ENCODE measurements at places on chromosomes 4 and X.

DNA sequence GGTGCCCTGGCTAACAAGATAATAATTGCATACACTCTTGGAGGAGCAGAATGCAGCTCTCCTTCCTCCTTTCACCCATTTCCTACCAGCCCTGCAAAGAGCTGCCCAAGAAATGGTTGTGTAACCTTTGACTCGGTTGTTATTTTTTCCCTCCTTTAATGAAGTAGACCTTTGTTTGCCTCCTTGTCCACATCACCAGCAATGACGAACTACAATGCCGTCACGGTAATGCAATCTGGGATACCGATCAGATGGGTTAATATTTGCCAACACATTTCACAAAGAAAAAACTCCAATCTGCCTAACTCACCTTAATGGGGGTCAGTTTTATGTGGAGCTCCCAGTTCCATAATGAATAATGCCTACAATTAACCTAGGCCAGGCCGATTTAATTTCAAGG lies 32.0 kb downstream of the GPRIN3 start:
- DNase-seq = no peak

DNA sequence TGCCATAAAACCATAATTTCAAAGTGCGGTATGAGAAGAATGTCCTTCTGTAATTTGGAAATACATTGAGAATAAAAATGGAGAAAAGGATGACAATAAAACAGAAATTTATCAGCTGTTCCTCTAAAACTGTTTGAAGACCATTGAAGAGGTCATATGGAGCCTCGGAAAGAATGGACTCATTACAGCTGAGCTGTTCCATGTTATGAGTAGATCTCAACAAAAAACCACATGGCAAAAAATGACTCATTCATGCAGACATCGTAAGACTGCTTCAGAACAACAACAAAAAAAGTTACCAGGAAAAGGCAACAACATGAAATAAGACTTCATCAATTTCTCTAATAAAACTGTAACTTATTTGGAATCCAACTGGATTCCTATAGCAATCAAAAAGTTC lies 39.7 kb downstream of the AKAP4 start:
- DNase-seq = no peak

DNA sequence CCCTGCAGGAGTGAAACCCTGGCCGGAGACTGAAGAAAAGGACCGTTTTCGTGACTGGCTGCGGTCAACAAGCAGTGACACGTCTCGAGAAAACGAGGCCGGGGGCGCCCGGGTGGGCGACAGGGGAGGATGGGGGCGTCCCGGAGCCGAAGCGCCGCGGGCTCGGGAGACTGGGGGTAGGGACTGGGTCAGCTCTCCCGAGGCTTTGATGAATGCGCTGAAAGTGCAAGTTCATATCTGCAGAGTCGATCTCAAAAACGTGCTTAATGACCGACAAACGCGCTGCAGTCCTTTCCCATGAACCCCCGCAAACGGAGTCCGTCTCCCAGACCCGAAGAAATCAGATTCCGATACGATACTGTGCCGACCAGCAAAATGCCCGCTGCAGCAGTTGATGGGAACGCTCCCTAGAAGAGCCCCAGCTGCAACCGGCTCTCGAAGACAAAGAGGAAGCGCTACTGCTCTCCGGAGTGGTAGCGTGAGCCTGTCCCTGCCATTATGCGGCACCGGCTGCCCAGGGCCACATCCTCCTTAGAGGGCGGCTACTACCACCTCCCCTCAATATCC lies 806 bp upstream of the CD99L2 start:
- DNase-seq = peak; percentile 1

DNA sequence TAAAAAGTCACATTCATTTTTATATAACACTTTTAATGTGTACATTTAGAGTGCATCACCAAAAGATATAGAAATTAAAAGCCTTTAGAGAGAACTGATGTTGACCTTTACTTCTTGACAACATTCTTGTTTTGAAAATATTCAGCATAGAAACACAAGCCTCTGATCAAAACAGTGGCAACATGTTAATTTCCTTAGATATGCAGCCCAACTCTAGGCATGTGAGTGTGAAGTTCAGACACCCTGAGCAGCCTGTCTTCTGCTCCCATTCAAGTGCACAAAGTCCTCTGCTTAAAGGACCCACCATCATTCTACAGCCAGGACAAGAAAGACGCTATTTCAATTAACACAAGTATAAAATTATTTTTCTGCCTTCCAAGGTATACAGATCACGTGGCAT lies 60.0 kb downstream of the PPP3CA start:
- DNase-seq = no peak

DNA sequence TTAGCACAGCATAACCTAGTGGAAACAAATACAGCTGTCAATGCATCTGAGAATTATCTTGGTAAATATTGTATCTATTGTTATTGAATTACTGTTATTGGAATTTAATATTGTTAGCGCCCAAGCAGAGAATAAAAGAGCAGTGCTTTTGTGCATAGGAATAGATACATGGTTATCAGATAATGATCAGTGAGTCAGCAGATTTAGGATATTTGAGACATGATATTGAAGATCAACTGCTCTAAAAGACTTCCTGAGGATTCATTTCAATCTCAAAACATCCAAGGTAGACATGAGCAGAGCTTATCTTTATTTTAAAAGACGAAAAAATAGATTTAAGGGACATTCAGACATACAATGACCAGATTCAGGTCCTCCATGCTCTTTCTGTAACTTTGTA lies 10.6 kb upstream of the H2AZ1 start:
- no peak for DNase-seq

DNA sequence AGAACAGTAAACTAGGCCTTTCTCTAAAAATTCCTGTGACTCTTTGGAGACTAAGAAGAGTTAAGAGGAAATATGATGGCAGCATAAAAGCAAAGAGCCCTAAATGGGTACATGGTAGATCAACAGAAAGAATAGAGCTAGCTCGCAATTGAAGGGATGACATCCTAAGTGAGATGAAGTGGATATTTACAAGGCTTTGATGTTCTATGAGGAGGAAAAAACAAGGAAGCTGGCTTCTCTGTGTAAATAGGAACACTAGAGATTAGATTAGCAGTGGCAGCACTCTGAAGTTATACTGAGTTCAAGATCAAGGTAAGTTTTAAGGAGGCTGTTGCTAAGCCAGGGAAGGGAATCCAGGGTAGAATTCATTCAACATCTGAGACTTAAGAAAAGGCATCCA lies 73.1 kb upstream of the MBNL3 start:
- no peak for DNase-seq

DNA sequence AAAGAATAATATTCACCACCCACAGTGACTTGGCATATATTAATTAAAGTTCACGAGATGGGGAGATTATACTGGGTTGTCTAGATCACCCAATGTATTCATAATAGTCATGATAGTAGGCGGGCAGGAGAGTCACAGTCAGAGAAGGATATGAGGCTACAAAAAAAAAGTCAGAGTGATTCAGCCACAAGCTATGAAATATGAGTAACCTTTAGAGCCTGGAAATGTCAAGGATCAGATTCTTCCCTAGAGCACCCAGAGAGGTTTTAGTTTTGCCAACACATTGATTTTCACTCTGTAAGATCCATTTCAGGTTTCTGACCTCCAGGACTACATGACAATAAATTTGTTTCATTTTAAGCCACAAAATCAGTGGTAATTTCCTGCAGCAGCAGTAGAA lies 501.9 kb downstream of the GABRG1 start:
- no peak for DNase-seq

- no peak for DNase-seq
Measured at GRCh38 chr4:37646247-37646646, 39.9 kb downstream of the RELL1 start.

DNA sequence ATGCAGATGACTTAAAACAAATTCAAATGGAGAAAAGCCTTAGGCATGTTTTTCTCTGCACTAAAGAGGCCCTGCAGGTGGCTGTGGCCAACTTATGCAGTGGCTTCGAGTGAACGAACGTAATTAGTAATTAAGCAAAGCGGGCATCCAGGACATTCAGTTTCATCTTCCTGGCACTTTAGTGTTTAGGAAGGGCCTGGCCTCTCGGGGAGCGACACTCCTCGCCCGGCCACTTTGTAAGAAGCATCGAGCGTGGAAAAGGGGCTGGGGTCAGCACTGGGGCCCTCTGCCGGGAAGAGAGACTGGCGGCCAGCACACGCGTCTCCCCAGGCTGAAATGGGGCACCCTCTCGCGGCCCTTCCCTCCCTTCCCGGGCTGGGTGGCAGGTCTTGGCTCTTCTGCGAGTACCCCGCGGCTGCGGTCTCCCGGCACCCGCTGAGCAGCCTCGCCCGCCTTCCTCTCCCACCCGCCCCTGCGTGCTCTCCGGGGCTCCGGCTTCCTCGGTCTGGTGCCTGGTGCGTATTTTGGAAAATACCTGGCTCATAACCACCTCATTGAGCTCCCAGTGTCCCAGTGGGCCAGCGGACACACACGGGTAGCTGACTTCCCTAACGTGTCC lies 677 bp upstream of the CYP4V2 start:
- DNase-seq = peak; percentile 21

DNA sequence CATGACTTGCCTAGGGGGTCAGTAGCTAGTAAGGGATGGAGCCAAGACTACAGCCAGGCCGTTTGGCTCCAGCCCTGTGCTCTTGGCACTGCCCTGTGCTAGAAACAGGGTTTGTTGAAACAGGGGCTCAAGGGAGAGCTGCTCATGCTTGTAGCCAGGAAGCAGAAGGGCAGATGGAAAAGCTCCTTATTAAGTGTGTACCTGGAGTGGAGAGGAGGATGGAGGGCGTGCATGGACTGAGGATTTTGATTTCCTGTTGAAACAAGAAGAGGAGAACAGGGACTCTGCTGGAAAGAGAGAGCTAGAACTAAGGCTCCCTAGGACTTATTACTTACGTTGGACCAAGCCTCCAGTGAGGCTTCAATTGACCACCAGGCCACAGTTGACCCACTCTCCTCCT lies 363.0 kb downstream of the MID1IP1 start:
- DNase-seq = no peak

DNA sequence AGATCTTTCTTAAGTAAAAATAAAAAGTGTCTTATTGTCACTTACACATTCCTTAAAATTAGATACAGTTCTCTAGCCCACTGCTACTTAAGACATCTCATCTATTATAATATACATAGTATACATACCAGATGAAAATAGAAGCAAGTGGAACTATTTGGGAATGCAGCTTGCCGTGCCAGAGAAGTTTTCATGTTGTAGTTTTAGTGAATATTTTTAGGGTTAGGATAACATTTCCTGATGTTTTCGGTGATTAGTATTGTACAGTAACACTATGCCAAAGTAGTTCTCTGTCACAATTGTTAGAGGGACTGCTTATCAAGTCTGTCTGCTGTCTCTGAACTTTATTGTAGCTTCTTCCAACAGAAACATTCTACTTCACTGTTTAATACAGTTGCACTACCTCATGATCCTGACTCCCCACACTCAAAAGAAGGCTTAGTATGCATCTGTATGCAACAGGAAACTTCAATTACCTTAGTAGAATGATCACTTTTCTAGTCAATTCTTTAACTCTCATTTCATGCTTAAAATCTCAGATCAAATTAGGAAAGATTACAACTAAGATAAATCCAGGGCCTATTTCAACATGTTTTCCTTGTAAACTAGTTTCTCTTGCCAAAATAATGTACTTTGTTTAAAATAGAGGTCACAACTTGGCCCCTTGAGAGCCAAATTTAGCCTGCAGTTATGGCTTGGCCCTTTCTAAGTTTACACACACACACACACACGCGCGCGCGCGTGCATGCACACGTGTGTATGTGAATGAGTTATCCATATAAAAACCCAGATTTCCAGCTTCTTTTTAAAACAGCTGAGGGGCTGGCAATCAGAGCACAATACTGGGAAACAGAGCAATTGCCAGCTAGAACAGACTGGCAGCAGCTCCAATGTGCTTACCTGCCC lies 42.3 kb upstream of the SRPX start:
- DNase-seq = no peak

DNA sequence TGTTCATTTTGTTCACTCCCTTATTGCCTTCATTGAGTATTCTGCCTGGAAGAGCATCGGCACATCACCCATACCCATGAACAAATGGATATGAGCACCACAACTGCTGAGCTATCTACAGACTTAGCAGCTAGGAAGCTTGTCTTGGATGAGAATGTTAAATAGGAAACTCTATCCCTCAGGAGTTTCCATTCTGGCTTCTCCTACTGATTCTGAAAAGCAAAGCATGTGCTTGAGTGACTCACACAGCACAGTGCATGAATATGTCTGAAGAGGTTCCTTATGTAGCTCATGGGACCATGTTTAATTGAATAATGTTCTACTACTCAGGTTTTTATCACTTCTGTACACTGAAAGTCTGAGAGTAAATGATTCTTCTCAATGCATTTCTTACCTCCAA lies 57.3 kb upstream of the MXRA5 start:
- DNase-seq = no peak

DNA sequence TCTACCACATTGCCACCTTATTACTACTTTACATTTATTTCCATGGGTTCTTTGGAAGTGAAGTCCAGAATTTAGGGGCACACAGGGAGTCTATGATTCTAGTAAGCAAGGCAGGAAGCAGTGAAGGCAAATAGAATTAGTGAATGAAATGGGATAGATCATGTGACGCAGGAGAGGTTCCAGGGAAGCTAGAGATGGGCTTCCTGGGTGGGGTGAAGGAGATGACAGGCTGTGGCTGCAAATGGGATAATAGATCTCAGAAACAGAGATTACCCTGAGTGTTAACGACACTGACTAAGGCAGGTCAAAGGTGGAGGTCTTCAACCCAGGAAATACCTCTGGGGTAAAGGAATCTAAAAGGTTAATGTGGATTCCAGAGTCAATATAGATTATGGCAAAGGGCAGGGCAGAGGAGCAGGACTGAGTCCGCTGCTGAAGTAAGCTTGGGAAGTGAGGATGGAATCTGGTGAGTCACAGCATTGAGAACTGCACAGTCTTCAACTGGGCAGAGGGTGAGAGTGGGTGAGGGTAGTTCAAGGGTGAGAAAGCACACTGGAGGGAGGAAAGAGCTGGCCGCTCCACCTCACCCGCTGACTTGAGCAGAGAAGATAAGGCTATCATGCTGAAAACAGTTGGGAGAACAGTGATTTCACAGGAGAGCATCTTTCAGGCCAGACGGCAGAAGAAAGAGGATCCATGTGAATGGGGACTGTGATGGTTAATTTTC lies 70.8 kb downstream of the ANXA3 start:
- DNase-seq = no peak

- DNase-seq = no peak
Measured at GRCh38 chrX:153353416-153353815, 19.5 kb downstream of the ZNF275 start.

DNA sequence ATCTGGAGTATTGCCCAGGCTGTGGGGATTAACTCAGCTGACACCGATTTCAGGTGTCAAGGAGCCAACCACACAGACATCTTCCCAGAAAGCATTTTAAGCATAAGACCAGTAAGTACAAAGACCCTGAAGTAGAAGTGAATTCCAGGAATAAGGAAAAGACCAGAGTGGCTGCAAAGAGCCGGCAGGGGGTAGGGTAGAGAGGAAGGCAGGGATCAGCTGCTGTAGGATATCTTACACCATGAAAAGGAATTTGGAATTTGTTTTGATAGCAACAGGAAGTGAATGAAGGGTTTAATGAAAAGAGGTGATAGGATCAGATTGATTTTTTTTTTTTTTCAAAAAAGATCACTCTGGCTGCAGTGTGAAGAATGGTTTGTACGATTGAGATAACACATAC lies 113.6 kb upstream of the PPARGC1A start:
- DNase-seq = no peak

- no peak for DNase-seq
Measured at GRCh38 chr4:101065346-101065745, 282.0 kb downstream of the PPP3CA start.
